ENCODE measurements at places on chromosomes 13 and 19.
A peak's percentile ranks its signal among the peaks of the same experiment; 100 is the strongest.

DNA sequence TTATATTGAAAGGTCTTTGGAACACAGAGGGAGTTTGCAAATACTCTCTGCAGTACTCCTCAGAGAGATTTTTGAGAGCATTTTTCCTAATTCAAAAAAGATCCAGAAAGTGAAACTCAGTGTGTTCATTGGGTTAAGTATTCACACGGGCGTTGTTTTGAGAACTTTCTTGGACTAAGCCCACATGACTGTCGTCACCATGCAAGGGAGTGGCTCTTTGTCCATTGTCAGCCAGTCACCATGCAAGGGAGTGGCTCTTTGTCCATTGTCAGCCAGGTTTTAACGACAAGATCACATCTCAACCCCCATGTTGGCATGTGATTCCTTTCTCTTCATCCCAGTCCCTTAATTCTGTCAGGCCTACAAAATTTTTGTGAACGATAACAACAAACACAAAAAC is 81.2 kb upstream of the STK24 start:
- DNase-seq: no peak

GRCh38 chr13:81493144-81493543 is 1152.2 kb upstream of the SPRY2 start:
- no peak for DNase-seq

DNA sequence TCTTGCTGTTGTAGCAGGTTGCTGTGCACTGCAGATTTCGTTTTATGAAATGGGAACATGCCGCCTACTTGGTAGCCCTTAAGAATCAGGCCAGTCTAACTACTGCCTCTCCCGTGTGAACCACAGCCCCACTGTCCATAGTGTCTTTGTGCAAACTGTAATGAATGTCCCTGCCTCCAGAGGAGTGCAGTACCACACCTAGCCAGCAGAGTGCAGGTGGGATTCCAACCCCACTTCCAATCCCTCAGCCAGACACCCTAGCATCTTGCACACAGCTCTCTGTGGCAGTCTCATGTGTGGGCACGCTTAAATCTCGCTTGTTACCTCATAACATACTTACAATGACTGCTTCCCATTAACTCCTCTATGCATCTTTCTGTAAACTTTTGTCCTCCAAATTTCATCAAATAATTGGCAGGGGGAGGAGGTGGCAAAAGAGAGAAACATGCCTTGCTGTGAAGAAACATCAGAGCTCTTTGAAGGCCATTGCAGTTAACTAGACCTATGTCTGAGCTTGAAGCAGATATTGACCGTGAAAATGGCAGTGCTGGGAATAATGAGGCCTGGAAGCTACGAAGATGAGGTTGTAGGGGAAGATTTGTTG is 47.2 kb downstream of the ZAR1L start:
- no peak for DNase-seq

- peak; percentile 72 for DNase-seq
These were observed 722 bp downstream of the COLGALT1 start for GRCh38 chr19:17555929-17556813.

GRCh38 chr19:55112777-55113569 is 4.5 kb downstream of the PPP1R12C start:
- no peak for DNase-seq

GRCh38 chr19:2164020-2164998 is 576 bp downstream of the DOT1L start:
- DNase-seq: no peak

DNA sequence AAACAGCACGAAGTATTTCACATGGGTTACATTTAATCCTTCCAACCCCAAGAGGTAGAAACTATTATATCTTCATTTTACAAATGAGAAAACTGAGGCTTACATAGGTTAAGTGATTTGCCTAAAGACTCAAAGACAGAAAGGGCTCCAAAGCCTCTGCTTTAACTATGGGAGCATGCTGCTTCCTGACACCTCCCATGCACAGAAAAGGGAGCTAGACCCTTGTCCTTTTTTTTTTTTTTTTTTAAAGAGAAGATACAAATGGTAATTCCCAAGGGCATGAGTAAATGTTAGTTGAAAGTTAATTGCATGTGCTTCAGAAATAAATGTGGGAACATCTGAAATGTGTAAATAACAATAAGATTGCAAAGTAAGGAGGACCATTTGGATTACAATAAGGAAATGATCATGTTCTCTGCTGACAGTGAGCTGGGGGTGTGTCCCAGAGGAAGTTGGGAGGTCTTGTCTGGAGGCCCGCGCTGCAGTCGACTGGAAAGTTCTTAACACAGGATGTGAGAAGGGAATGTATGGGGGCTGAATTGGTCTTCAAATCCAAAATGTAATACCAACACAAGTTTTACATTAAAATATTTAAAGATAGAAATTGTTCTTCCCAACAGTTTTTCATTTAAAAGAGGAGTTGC is 500.3 kb downstream of the KLF12 start:
- no peak for DNase-seq

- peak; percentile 78 for DNase-seq
These were observed 52.0 kb upstream of the NPAS1 start for GRCh38 chr19:46967578-46968032.

GRCh38 chr13:50200569-50200968 is 185.3 kb downstream of the KCNRG start:
- no peak for DNase-seq

DNA sequence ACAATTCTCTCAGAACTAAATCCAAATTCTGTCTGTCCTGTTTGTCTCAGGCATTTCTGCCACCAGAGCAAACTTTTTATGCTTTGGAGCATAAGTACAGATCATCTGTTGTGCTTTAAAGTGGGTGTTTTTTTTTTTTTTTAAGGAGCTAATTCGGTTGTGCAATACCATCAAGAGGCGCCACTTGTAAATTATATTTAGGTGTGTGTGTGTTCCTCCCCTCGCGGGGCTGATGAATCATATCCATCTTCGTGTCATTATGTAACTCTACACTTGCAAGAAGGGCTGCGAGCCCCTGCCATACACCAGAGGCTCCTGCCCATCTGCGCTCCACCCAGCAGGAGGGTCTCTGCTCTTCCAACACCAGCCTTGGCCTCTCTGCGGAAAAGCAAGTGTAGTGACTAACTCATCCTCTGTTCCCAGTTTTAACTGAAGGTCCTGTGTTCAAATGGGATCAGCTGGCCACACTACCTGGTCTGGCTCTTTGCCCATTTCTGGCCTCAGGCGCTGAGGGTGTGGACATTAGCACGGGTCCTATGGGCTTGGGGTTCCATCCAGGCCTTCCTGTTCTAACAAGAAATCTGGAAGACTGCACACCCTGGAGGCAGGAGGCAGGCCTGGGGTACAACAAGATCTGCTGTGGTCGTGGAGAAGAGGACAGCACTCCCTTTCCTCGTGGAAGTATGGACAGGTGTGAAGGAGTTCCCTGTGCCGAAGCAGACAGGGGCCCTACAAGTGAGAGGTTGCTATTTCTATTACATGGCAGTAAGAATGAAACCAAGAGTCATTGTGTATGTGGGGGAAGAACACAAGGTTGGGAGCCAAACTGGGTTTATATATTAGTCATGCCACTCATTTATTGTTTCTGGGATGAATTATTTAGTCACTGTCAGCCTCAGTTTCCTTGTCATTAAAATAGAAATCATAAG is 96.1 kb upstream of the MBNL2 start:
- DNase-seq: no peak

- peak; percentile 53 for DNase-seq
These were observed 34.9 kb upstream of the MLNR start for GRCh38 chr13:49185264-49185663.

GRCh38 chr19:18541258-18541991 is 1.9 kb downstream of the FKBP8 start:
- no peak for DNase-seq

GRCh38 chr13:52736891-52737290 is 2.7 kb downstream of the CNMD start:
- no peak for DNase-seq

- no peak for DNase-seq
These were observed 66.3 kb downstream of the TBC1D4 start for GRCh38 chr13:75415694-75416093.

- no peak for DNase-seq
These were observed 532.4 kb upstream of the NBEA start for GRCh38 chr13:34409496-34410182.

DNA sequence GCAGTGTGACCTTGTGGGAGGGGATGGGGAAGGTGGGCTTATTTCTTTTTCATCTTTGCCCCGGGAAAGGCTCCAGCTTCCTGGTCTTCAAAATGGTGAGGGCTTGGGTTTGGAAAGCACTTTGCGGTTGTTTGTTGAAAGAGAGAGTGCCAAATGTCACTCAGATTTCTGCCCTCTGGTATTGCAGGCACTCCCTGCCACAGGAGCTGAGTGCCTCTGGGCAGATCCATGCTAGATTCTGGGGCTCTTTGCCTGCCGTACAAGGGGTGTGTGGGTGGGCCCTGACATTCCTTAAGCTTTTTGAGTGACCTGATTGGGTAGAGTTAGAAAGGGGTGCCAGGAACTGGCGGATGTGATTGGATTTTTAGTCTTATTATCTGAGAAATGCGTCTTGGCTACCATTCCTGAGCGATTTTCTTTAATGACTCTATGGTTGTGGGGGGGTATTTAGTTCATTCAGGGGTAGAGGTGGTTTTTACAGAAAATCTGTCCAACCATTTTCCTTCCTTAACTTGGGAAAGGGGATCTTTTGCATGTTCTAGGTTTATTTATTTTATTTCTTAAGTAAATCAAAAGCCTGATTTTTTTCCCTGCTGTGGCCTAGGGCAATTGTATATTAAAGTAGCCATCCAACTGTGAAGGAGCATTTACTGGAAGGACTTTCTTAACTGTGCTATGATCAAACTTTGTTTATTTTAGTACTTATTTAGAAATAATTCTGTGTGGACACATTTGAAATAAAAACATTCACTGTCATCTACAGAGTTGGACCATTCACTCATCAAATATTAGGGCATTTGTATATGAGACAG is 3.2 kb downstream of the ARHGAP35 start:
- DNase-seq: no peak

GRCh38 chr13:39486758-39487157 is 116.2 kb downstream of the LHFPL6 start:
- DNase-seq: no peak

- no peak for DNase-seq
These were observed 31.5 kb downstream of the PEPD start for GRCh38 chr19:33490041-33490451.

GRCh38 chr19:46604781-46605355 is 3.7 kb downstream of the CALM3 start:
- no peak for DNase-seq

- no peak for DNase-seq
These were observed 144.3 kb downstream of the ZNF536 start for GRCh38 chr19:30516531-30516930.

DNA sequence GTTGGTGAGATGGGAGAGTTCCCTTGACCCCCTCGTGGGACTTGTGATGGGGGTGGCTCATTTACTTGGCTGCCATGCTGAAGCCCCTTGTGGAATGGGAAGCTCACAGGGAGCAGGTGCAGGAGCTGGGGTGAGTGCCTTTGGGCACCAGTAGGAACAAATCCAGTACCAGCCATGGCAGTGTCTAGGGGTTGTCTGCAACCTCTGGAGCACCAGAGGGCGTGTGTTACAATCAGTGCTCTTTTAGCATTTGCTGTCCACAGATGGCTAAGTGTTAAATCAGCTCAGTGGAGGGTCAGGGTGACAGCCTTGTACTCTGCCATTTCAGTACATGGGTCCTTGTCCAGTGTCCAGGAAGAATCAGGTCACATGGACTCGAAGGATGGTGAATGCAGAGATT is 75.6 kb downstream of the ATP8A2 start:
- DNase-seq: no peak

DNA sequence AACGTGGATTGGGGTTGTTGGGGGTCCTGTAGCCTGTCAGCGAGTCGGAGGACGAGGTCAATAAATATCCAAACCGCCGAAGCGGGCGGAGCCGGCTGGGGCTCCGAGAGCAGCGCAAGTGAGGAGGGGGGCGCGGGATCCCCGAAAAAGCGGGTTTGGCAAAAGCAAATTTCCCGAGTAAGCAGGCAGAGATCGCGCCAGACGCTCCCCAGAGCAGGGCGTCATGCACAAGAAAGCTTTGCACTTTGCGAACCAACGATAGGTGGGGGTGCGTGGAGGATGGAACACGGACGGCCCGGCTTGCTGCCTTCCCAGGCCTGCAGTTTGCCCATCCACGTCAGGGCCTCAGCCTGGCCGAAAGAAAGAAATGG is 754 bp upstream of the SIX5 start:
- DNase-seq: no peak

- no peak for DNase-seq
These were observed 34.8 kb downstream of the SLC10A2 start for GRCh38 chr13:103031332-103031873.

DNA sequence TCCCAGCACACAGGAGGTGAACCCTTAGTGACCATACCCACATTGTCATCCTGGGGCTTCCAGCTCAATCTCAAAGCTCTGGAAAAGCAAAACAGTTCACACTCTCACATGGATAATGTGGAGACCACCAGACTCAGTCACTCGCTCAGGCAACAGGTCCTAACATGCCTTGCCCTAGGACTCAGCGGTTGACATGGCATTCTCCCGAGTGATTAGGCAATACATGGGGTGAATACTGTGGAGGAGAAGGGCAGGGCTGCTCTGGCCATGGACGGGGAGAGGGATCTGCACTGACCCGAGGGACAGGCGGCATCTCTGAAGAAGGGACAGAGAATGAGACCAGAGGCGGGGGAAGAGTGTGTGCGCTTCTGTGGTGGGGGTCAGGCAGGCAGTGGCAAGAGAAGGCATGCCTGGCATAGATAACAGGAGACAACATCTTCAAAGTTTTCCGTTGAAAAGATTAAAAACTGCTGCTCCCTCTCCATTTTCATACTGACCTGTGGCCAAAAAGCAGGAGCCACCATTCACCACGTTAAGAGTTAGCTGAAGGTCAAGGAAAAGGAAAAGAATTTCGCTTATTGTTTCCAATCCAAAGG is 44.5 kb upstream of the EPHX3 start:
- DNase-seq: no peak

DNA sequence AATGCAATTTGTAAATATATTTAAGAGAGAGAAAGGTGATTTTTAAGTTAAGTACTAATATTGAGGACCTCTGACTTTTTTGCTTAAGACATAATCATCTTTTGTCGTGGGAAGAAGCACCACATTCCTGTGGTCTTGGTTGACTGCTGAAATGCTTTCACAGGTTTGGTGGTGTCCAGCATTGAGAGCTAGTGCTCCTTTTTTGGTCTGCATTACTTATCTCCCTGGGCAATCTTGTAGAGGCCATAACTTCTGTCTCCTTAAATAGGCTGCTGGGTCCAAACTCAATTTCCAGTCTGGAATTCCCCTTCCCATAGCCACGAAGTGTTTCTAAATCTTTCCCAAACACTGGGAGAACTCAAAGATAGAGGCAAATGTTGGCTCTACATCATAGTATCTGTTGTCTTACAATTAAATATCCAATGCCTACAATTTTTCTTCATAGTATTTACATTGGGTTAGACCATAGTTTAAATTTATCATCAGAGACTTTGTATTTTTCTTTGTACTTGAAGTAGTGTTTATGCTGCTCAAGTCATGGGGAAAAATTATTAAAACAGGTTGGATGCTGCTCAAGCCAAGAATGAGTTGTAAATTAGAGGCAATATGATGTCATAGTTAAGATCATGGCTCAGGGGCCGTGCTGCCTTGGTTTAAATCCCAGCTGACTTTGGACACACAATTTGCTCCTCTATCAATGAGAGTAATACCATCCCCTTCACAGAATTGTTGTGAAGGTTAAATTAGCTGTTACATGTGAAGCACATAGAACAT is 105.6 kb downstream of the POSTN start:
- no peak for DNase-seq

Data from KBM-7 (cell line).